Spleen (tissue), 13 donors: ENCODE measurements at places on chromosomes 7 and 10.
A peak's percentile ranks its signal among the peaks of the same experiment; 100 is the strongest.

DNA sequence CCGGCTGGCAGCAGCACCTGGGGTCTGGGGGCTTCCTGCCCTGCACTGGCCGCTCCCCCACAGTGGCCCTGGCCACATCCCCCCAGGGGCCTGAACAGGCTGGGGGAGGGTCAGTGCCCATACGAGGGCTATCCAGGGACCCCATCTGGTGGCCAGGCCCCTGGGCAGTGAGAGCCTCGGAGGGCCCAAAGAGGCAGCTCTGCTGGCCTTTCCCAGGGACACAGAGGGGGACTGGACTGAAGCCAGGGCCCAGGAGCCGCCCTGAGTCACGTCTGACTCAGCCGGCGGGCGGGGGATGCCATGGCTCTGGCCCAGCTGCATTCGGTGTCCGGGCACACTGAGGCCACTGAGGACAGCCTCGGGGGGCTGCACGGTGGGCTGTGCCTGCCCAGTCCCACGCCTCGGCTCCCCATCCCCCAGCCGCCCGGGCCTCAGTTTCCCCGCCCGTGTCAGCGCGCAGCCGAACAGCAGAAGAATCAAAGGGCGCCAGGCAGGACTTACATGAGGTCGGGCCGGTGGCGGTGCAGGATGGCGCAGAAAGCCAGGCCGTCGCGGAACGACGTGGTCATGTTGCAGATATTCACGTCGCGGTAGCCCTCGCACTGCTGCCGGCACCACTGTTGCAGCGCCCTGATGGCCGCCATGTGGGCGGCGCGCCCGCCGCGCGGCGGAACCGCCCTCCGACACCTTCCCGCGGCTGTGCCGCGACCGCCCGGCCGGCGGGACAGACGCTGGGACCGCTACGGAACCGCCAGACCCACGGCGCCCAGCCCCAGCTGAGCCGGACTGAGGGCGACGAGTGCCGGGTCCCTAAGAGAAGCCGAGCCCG, at the start of gene MICALL2:
Gene MICALL2 (minus strand): TSS at position 788 of the 829 bp plus-strand sequence. CDS start 144 bp downstream, at position 644.
- peak within 1 kb of the TSS; percentile 72 for H3K27ac ChIP-seq
- H3K4me1 ChIP-seq: peaks cover 28% of the 10 kb centered on the region

GRCh38 chr10:77592946-77593636, 44.5 kb downstream of the KCNMA1 start:
- H3K27ac ChIP-seq: no peak overlapping the region
- H3K4me1 ChIP-seq: no peaks in the 10 kb centered on the region
- no peaks in the 10 kb centered on the region for H3K36me3 ChIP-seq
- no peaks in the 10 kb centered on the region for H3K27me3 ChIP-seq
- no peak overlapping the region for H3K4me3 ChIP-seq

GRCh38 chr7:80273327-80273726, 138.7 kb downstream of the GNAI1 start:
- H3K27ac ChIP-seq: no peak overlapping the region
- no peaks in the 10 kb centered on the region for H3K27me3 ChIP-seq
- H3K36me3 ChIP-seq: no peaks in the 10 kb centered on the region
- no peak for DNase-seq
- peaks cover 4% of the 10 kb centered on the region for H3K4me1 ChIP-seq

DNA sequence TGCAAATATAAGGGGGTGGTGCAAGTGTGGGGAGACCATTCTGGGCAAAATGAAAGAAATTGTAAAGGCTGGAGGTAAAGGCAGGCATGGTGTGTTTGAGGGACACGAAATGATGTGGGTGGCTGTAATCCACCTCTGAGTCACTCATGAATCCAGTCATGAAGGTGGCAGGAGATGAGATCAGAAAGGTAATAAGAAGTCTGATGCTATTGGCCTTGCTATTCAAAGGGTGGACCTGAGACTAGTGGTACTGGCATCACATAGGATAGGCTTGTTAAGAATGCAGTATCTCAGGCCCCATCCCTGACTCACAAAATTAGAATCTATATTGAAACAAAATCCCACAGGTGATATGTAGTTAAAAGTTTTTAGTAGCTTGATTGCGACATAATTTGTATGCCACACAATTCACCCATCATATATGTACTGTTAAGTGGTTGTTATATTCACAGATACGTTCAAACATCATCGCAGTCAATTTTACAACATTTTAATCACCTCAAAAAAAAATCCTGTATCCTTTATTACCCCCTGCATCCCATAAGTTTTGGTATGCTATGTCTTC, 85.6 kb downstream of the ST8SIA6 start:
- no peaks in the 10 kb centered on the region for H3K36me3 ChIP-seq
- DNase-seq: no peak
- no peak overlapping the region for H3K27ac ChIP-seq
- H3K4me1 ChIP-seq: no peaks in the 10 kb centered on the region

GRCh38 chr7:135798095-135798494, 49.5 kb upstream of the FAM180A start:
- no peak overlapping the region for H3K27ac ChIP-seq
- no peak overlapping the region for H3K4me3 ChIP-seq
- peaks cover 19% of the 10 kb centered on the region for H3K27me3 ChIP-seq
- DNase-seq: no peak

DNA sequence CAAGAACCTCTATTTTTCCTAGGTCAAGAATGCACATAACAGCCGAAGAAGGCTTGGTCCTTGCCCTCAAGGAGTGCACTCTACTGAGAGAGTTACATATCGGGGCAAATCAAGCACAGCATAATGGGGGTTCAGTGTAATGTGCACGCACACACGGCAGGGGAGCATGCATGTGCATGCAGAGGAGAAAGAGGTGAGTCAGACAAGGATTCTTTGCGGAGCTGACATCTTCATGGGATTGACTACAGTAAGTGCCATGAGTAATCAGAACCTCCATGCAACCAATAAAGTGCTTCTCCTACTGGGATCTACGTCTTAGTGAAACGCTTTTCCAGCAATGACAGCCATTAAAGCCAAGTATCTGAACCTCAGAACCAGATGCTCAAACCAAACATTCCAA, 123.6 kb downstream of the RNF216 start:
- no peaks in the 10 kb centered on the region for H3K27me3 ChIP-seq
- no peak overlapping the region for H3K27ac ChIP-seq
- H3K36me3 ChIP-seq: peaks cover 25% of the 10 kb centered on the region
- no peak overlapping the region for H3K4me3 ChIP-seq
- DNase-seq: no peak
